ENCODE measurements at places on chromosomes 16 and 17. TPM values are rescaled to one million over a fixed set of nuclear protein-coding genes. Genes with fewer than 3 reads are reported as not detected.

DNA sequence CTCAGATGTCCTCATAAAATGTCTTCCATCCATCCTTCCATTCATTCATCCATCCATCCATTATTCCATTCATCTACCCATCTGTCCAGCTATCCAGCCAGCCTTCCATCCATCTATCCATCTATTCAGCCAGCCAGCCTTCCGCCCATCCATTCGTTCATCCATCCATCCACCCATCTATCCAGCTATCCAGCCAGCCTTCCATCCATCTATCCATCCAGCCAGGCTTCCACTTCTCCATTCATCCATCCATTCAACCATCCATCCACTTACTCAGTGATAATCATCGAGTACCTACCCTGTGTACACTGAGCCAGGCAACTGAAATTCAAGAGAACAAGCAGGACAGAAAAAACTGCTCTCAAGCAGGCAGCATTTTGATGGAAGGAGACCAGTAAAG, 4.6 kb upstream of the CCDC182 start:
- H3K36me3 ChIP-seq, result no peaks in the 10 kb centered on the region
- DNase-seq, result no peak

- DNase-seq, result no peak
- no peak overlapping the region for H3K4me3 ChIP-seq
- H3K4me1 ChIP-seq, result peaks cover 23% of the 10 kb centered on the region
- H3K27me3 ChIP-seq, result no peaks in the 10 kb centered on the region
Observed at GRCh38 chr17:58521680-58522079, 7.2 kb upstream of the MTMR4 start.

- no peak for DNase-seq
- H3K4me1 ChIP-seq, result no peaks in the 10 kb centered on the region
- no peaks in the 10 kb centered on the region for H3K27me3 ChIP-seq
Observed at GRCh38 chr17:61806081-61806828, 57.1 kb downstream of the BRIP1 start.

TLCD2 gene
- 2.8 TPM for polyA plus RNA-seq

NPIPA7 gene
- polyA plus RNA-seq, result 7.0 TPM

GRCh38 chr16:57013902-57014301, 24.5 kb downstream of the NLRC5 start:
- H3K36me3 ChIP-seq, result peaks cover 23% of the 10 kb centered on the region
- H3K27me3 ChIP-seq, result no peaks in the 10 kb centered on the region
- peak overlapping the region; percentile 18 for H3K27ac ChIP-seq

DNA sequence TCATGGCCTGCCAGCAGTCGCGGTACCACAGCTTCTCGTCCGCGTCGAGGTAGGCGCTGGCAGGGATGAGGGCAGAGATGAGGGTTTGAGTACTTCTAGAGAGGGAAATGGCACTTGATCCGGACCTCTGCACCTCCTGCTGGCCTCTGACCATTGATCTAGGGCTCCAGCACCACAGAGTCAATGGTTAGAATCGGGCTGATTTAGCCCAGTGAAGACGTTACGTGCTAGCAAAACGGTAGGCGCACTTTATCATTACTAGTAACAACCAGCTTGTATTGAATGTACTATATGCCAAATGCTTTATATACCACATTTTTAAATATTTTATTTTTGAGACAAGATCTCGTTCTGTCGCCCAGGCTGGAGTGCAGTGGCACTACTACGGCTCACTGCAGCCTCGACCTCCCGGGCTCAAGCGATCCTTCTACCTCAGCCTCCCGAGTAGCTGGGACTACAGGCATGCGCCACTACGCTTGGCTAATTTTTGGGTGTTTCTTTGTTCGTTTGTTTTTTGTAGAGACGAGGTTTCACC, 526 bp downstream of the TSNAXIP1 start:
- H3K36me3 ChIP-seq, result no peaks in the 10 kb centered on the region
- no peaks in the 10 kb centered on the region for H3K27me3 ChIP-seq
- peak overlapping the region; percentile 95 for H3K4me3 ChIP-seq
- DNase-seq, result no peak
- peaks cover 22% of the 10 kb centered on the region for H3K4me1 ChIP-seq

HSD11B2 gene
- polyA plus RNA-seq, result 2.9 TPM

GRCh38 chr17:44279346-44279665, 11.4 kb upstream of the SLC4A1 start:
- H3K4me3 ChIP-seq, result no peak overlapping the region
- H3K27me3 ChIP-seq, result no peaks in the 10 kb centered on the region
- peak overlapping the region; percentile 62 for H3K27ac ChIP-seq
- peaks cover 15% of the 10 kb centered on the region for H3K4me1 ChIP-seq

DNA sequence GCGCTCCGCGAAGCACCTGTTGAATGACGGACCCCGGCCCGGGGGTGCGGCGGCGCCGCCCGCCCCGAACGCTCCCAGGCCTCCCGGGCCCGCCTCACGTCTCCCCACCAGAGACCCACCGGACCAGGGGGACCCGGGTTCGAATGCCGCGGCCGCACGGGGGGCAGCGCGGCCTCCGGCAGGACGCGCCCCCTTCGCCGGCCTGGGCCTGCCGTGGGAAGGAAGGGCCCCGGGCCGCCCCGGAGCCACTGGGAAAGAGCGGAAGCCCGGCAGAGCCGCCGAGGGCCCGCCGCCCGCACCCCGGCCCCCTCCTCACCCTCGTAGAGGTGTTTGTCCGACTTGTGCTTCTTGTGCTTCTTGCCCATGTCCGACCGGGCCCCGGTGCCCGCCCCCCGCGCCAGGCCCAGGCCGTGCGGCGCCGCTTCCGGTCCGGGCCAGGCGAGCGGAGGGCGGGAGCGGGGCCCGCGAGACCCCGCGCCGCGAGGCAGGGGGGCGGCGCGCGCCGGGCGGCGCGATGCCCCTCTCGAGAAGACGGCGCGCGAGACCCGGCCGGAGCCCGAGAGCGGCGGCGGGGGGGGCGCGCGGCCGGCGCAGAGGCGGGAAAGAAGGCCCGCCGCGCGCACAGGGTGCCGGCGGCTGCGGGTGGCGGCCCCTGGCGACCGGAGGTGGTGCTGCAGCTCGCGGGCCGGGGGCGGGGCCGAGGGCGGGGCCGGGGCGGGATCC, at the start of gene BRD7:
TSS of gene BRD7 (minus strand) at position 579 of the 723 bp plus-strand sequence. CDS start at position 365, 214 bp downstream.
- peak within 1 kb of the TSS; percentile 87 for H3K27ac ChIP-seq
- DNase-seq, result peak; percentile 66
- no peaks in the 10 kb centered on the region for H3K27me3 ChIP-seq

TBC1D3G gene
- polyA plus RNA-seq, result 4.1 TPM

DNA sequence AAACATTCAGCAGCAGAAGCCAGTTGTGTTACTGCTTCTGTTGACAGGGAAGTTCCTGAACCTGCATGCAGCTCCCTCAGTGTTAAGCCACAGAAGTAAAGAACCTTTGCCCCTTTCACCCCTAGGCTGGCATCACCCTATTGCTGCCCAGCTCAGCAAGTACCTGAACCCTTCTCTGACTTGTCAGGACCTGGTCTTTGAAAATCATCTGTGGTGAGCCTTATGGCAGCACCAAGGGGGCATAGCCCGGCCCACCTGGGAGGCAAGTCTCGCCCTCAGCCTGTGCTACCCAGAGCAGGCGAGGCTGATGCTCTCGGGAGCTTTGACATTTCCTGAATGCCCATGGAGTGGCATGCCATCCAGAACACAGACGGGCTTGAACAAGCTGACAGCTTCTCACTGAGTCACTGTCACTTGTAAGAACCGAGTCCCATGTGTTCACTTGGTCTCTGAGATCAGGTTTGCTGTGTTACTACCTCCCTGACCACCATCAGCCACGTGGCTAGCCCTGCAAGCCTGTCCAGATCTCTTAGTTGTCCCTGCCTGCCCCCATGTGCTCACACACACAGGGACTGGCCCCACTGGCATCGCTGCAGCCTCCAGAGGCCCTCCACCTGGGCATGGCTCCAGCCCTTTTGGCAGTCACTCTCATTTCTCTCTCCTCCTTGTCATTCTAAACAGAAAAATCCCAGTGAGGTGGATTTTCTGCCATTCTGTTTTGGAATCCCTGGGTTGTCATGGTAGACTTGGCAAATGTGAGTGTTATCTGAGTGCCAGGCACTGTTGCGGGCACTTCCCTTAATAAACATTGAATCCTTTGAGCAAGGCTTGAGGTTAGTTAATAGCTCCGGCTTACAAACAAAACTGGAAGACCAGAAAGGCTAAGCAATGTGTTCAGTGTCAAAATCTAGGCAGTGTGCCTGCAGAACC, 2.9 kb upstream of the CARMIL2 start:
- H3K27me3 ChIP-seq, result peaks cover 3% of the 10 kb centered on the region
- H3K4me1 ChIP-seq, result peaks cover 39% of the 10 kb centered on the region
- H3K4me3 ChIP-seq, result no peak overlapping the region
- peaks cover 32% of the 10 kb centered on the region for H3K36me3 ChIP-seq
- DNase-seq, result peak; percentile 59

DNA sequence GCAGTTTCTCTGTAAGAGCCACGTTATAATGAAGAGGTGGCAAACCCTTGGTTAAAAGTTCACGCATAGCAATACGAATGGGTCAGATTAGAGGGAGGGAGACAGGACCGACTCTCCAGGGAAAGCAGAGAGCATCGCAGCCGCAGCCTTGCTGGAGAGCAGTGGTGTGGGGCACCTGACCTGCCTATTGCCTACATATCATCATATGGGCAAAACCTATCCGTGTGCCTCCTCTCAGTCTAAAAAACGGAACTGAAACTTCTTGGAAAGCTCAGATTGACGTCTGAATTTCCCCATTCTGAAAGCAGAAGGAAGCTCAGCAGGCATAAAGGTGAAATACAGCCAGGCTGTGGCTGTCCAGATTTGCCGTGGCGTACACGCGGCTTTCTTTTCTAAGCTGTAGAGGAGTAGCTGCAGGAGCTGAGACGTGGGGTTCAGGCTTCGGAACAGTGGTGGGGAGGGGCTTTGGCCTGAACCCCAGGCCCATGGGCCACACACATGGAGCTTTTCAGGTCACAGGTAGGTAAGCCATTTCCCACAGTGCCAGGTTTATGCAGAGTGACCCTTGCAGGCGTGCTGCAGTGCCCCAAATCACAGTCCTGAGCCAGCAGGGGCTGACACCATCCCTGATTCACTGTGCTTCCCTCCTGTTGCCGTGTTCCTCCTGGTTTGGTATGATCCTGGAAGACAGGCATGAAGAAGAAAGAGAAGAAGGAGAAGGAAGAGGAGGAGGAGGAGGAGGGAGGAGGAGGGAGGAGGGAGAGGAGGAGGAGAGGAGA, 41.6 kb upstream of the TNRC6C start:
- peak; percentile 46 for DNase-seq
- H3K36me3 ChIP-seq, result no peaks in the 10 kb centered on the region
- no peak overlapping the region for H3K4me3 ChIP-seq
- H3K27me3 ChIP-seq, result peaks cover 28% of the 10 kb centered on the region
- peaks cover 31% of the 10 kb centered on the region for H3K4me1 ChIP-seq

- H3K27ac ChIP-seq, result peak overlapping the region; percentile 70
- H3K36me3 ChIP-seq, result no peaks in the 10 kb centered on the region
- H3K27me3 ChIP-seq, result peaks cover 52% of the 10 kb centered on the region
- peaks cover 39% of the 10 kb centered on the region for H3K4me1 ChIP-seq
- H3K4me3 ChIP-seq, result peak overlapping the region; percentile 7
Observed at GRCh38 chr17:76535788-76536510, 1.6 kb downstream of the CYGB start.

- H3K4me1 ChIP-seq, result no peaks in the 10 kb centered on the region
- no peak overlapping the region for H3K4me3 ChIP-seq
- no peaks in the 10 kb centered on the region for H3K36me3 ChIP-seq
- H3K27ac ChIP-seq, result no peak overlapping the region
- peaks cover 40% of the 10 kb centered on the region for H3K27me3 ChIP-seq
Observed at GRCh38 chr16:22653876-22654275, 143.2 kb downstream of the NPIPB5 start.

COG4 gene
- polyA plus RNA-seq, result 26.6 TPM

KRT14 gene
- polyA plus RNA-seq, result 164 TPM

WIPF2 gene
- polyA plus RNA-seq, result 6.3 TPM

C17orf50 gene
- polyA plus RNA-seq, result not detected

DNA sequence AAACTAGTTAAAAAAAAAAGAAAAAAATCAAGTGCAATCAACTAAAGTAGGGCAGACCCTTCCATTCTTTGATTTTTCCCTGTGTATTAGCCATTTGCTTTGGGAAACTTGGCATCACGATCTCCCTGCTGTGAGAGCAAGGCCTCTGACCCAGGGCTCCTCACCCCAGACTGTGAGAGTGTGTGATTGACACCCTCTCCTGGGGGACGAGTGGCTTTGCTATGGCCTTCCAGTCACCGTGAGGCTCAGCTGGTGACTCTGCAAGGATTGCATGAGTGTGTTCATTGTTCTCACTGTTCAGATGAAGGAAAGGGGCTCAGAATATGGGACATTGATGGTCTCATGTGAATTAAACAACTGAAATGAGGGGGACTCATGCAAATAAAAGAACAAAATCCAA, 69.0 kb upstream of the BCAR1 start:
- no peak overlapping the region for H3K4me3 ChIP-seq
- H3K27me3 ChIP-seq, result no peaks in the 10 kb centered on the region
- H3K4me1 ChIP-seq, result no peaks in the 10 kb centered on the region

DNA sequence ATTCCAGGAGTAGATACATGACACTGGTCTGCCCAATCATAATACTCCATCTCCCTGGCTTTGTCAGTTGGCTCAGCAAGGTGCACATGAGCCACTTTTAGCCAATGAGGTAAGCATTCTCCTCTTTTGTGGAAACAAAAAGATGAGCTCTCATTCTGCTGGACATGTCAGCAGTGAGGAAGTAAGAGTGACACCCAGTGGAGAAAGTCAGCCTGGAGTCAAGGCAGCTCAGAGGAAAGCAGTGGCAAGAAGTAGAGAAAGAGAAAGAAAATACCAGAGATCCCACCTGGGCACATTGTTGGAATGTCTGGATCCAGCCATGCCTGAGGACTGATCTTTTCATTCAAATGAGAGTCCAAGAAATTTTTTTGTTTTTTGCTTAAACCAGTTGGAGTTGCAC, 496.9 kb upstream of the C16orf82 start:
- H3K4me1 ChIP-seq, result no peaks in the 10 kb centered on the region
- H3K4me3 ChIP-seq, result no peak overlapping the region
- H3K27ac ChIP-seq, result no peak overlapping the region
- H3K36me3 ChIP-seq, result no peaks in the 10 kb centered on the region
- peaks cover 5% of the 10 kb centered on the region for H3K27me3 ChIP-seq

HBA2 gene
- polyA plus RNA-seq, result 17.0 TPM

- no peak overlapping the region for H3K27ac ChIP-seq
- DNase-seq, result no peak
- no peaks in the 10 kb centered on the region for H3K27me3 ChIP-seq
- no peak overlapping the region for H3K4me3 ChIP-seq
- no peaks in the 10 kb centered on the region for H3K36me3 ChIP-seq
Observed at GRCh38 chr16:82846806-82847205, 220.0 kb downstream of the CDH13 start.

CDH11 gene
- polyA plus RNA-seq, result 4.9 TPM

HBQ1 gene
- not detected for polyA plus RNA-seq

DNA sequence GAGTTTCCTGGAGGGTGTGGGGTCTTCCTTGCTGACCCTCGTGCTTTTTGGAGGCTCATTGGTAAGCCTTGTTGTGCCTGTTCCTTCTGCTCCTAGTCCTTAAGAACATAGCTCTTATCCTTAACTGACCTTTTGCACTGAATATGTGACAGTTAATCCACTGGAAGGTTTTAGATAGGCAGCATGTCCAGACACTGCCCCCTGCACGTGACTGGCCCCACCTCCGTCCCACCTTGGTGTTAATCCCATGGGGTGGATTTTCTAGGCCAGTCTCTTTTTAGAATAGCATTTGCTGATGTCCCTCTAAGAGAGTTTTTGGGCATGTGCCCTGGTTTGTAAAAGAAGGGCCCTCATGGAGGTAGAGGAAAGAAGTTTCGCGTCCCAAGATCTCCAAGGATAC, 58.3 kb downstream of the RBFOX1 start:
- DNase-seq, result no peak
- H3K36me3 ChIP-seq, result no peaks in the 10 kb centered on the region
- H3K27me3 ChIP-seq, result no peaks in the 10 kb centered on the region
- H3K27ac ChIP-seq, result no peak overlapping the region
- no peaks in the 10 kb centered on the region for H3K4me1 ChIP-seq

CCL3 gene
- polyA plus RNA-seq, result 2.0 TPM
